ENCODE measurements at places on chromosomes 11 and 22.
A peak's percentile ranks its signal among the peaks of the same experiment; 100 is the strongest.

DNA sequence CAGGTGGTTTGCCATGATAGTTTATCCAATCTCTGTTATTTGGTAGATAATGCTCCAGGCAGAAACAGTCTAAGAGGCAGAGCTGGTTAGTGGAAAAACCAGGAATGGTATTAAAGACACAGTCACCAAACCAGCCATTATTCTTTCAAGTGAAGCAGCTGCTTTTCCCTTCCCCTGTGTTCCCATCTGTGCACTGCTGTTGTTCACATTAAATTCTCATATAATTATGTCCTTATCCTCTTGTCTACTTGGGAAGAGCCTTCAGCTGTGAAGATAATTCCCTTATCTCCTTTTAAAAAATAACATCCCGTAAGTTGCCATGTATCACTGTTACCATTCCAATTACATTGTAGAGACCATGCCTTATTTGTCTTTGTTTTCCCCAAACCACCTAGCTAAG is 5.2 kb upstream of the TBCEL start:
- DNase-seq, result no peak

DNA sequence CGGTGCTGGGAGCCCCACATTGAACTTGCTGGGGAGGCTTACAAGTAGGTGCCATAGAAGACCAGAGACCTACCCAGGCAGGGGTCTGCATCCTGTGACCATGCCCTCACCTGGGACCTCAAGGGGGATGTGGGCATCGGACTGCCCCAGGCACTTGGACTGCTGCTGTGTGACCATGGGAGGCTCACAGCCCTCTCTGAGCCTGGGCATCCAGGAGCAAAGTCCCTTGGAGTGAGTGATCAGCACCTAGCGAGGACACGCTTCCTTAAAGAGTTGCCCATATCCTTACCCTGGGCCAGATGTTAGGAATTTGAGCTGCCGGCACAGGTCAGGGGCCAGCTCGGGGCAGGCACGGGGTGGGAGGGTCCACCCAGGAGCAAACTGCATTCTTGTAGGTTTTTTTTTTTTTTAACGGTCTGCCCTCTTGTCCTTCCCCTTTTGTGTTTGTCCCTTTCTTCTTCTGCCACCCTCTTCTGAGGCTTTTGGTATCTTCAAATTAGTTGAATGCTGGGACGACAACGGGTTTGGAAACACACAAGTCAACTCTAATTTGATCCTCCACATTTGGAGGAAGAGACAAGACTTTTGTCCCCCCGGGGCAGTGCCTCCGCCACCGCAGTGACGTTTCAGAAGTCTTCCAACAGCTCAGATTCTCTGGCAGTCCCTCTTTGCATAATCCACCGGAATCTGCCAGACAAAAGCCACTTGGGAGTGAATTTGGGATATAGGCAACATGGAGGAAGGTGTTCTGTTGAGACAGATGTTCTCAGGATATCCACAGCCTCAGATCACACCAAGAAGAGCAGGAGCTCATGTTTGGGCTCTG is 46.1 kb upstream of the LINC01488 start:
- no peak for DNase-seq

GRCh38 chr22:22130953-22131608 is 113.5 kb upstream of the VPREB1 start:
- no peak for DNase-seq

DNA sequence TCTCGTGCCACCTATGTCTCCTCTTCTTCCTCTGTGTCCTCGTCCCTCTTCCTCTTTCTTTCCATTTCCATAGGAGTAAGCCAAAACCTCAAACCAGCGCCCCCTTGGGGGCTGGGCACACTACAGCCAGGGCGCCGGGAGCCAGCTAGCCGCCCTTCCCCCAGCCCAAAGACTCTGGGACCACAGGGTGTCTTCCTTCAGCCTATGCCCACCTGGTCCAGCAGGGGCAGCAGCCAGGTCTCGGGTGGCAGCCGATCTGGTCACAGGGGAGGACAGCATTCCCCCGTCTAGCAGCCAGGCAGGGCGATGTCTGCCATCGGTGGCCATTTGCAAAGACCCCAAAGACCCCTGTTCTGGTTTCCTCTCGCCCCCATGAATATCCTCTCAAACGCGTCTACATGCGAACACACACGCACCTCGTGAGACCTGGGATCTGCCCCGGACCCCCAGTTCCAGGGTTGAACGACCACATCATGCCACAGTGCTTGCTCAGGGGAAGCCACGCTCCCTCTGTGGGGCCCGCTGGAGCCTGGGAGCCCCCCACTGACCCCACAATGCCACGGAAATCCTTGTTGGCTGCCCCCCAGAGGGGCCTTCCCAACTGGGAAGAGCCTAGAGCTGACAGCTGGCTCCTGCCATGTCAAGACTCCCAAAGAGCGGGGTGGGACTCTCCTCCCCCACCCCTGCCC is 546.0 kb upstream of the CCDC179 start:
- DNase-seq, result no peak

GRCh38 chr11:69425895-69426544 is 55.4 kb upstream of the LINC01488 start:
- peak; percentile 66 for DNase-seq

Data from activated CD4-positive, alpha-beta memory T cell treated with anti-CD3 and anti-CD28 coated beads for 36 hours (primary cell).